Breast epithelium (tissue), 4 donors: ENCODE measurements at places on chromosomes 13 and 19. TPM values are rescaled to one million over a fixed set of nuclear protein-coding genes. Genes with fewer than 3 reads are reported as not detected.

The NLRP11 gene
- not detected for total RNA-seq

DNA sequence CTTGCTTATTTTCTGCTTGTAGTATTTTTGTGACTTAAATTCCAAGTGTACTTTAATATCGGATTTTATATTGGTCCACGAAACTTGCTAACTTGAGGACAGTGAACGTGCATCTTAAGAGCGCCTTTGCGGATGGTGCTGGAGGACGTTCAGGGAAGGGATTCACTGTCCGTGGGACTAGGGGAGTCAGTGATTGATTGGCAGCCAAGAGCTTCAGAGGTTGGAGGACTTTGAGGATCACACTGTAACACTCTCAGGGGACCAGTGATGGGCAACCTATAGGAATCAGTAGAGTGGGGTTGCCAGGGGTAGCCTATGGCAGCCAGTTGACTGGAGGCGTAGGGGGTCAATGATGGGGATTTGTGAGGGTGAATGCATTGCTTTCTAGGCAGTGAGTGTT lies 516 bp downstream of the ZNF175 start:
- H3K36me3 ChIP-seq = no peaks in the 10 kb centered on the region
- DNase-seq = no peak
- no peaks in the 10 kb centered on the region for H3K4me1 ChIP-seq
- no peaks in the 10 kb centered on the region for H3K27me3 ChIP-seq
- H3K27ac ChIP-seq = peak overlapping the region; percentile 77

DNA sequence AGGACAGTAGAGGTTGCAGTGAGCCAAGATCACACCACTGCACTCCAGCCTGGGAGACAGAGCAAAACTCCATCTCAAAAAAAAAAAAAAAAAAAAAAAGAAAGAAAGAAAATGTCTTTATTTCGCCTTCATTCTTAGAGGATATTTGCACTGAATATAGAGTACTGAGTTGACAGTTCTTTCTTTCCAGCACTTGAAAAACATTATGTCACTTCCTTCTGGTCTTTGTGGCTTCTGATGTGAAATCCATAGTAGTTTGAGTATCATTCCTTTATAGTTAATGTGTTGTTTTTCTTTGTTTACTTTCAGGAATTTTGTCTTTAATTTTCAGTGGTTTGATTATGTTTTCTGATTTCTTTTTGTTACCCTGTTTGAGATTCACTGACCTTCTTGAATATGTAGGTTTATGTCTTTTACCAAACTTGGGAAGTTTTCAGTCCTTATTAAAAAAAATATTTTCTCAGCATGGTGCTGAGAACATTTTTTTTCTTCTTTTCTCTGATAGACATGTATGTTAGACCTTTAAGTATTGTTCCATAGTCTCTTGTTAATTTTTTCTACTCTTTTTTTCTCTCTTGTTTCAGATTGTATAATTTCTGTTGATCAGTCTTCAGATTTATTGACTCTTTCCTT lies 50.1 kb downstream of the PCCA start:
- DNase-seq = no peak
- no peaks in the 10 kb centered on the region for H3K27me3 ChIP-seq
- H3K4me3 ChIP-seq = no peak overlapping the region
- no peaks in the 10 kb centered on the region for H3K36me3 ChIP-seq

The ZNF534 gene
- total RNA-seq = not detected

GRCh38 chr13:62781866-62782265 lies 1366.2 kb upstream of the PCDH20 start:
- no peaks in the 10 kb centered on the region for H3K4me1 ChIP-seq
- no peak overlapping the region for H3K4me3 ChIP-seq
- H3K27me3 ChIP-seq = no peaks in the 10 kb centered on the region
- no peaks in the 10 kb centered on the region for H3K36me3 ChIP-seq

DNA sequence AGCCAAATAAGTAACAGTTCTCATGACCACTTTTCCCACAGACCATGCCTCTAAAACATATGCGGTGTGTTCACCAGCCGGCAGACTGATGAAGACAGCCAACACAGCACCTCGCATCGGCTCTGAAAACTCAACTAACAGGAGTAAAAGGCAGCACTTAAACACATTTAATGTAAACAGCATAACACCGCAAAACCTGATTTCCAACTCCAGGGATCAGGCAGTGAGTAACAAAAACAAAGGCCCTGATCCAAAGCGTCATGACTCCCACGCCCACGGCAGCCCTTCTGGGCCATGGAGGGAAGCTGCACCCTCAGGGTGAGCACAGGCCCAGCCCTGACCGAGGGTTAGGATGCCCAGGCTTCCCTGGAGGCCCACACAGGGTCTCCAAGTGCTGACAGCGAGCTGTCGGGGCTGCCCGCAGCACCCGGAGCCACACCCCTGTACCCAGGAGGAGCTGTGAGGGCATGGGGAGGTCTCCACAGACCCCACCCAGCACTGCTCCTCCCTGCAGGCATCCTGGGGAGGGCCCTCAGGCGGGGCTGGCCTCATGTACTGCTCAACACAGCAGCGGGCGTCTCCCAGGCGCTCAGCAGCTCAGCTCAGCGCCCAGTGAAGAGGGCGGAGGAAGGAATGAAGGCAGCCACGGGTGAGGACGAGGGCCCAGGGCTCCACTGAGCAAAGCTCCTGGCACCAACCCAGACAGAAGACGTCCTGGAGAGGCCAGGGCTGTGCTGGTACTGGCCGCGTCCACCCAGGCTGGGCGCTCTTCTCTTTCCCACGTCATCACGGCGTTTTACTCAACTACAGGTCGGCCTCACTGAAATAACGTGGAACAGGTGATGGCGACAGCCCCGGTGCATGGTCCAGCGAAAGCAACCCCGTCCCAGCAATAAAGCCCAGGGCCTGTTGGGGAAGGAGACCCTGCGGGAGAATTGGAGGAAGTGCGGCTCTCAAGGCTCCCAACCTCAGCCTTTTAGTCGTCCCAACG lies 53.7 kb downstream of the RASA3 start:
- H3K27ac ChIP-seq = peak overlapping the region; percentile 80
- no peak overlapping the region for H3K4me3 ChIP-seq
- DNase-seq = no peak
- peaks cover 8% of the 10 kb centered on the region for H3K4me1 ChIP-seq

- peak overlapping the region; percentile 69 for H3K27ac ChIP-seq
- peak overlapping the region; percentile 39 for H3K4me3 ChIP-seq
- DNase-seq = no peak
- peaks cover 11% of the 10 kb centered on the region for H3K4me1 ChIP-seq
- no peaks in the 10 kb centered on the region for H3K36me3 ChIP-seq
These were observed 72.9 kb downstream of the ARHGEF7 start for GRCh38 chr13:111187960-111188541.
